ENCODE measurements at places on chromosomes 3 and 15. TPM values are rescaled to one million over a fixed set of nuclear protein-coding genes. Genes with fewer than 3 reads are reported as not detected.

Gene DPH3
- 5.5 TPM for total RNA-seq

Gene NOP10
- 212 TPM for total RNA-seq

Gene STAB1
- total RNA-seq = 363 TPM

Gene A4GNT
- total RNA-seq = not detected

Gene SPTBN5
- total RNA-seq = 1.5 TPM

DNA sequence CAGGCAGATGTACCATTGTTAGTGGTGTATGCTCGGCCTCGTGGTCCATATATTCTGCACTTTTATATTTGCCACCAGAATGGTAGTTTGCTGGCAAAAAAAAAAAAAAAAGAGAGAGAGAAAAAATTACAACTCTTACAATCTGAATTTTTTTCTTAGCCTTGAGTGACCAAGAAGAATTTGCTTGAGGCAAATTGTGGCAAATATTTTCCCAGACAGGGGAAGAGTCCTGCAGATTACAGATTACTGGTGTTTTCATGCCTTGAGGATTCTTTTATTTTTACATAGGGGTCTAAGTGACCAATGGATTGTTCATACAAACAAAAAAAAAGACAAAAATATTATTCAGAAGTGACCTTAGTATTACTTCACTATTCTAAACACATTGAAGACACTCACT, 283.3 kb downstream of the BBX start:
- H3K27ac ChIP-seq = no peak overlapping the region
- DNase-seq = no peak
- H3K36me3 ChIP-seq = peaks cover 34% of the 10 kb centered on the region
- no peaks in the 10 kb centered on the region for H3K27me3 ChIP-seq
- H3K4me3 ChIP-seq = no peak overlapping the region

DNA sequence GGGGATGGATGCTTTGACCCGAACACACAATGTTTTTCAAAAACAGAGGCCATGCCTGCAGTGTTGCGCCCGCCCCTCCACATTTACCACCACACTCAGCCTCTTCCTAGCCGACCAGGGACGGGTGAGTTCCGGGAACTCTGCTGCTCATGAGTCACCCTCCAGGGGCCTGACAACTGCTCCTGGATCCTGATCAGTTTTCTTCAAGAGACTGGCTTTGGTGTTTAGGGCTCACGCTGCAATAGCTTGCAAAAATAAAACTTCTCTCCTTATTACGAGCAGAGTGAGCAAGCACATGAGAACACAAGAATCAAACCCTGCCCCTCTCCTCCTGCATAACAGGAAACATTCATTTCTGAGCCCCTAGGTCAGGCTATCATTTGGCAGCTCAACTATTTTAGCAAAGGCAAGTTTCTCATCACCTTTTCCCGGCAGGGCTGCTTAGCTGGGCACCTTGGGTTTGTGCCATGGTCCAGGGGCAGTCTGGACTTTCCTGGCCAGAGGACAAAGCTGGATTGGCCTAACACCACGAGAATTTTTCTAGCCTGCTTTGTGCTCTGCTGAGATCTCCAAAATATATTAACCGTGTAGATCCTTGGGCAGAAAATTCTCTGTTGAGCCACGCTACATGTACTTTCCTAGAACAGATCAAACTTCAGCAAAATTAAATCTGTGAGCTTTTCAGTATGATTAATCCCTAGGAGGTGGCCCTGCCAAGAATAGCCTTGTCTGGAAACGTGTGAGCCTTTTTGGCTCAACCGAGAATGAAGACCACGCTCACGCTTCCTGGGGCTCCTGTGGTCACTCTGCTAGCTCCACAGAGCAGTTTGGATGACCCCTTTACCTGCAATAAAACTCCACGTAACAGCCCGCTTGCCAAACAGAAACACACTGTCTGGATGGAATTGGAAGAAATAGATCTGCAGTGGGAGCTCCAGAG, 52.7 kb upstream of the SPATA12 start:
- no peaks in the 10 kb centered on the region for H3K27me3 ChIP-seq
- H3K27ac ChIP-seq = peak overlapping the region; percentile 87
- H3K4me1 ChIP-seq = peaks cover 12% of the 10 kb centered on the region

GRCh38 chr3:66406163-66406562, 94.7 kb downstream of the LRIG1 start:
- peaks cover 30% of the 10 kb centered on the region for H3K36me3 ChIP-seq
- H3K27me3 ChIP-seq = no peaks in the 10 kb centered on the region
- DNase-seq = no peak
- H3K27ac ChIP-seq = peak overlapping the region; percentile 93

DNA sequence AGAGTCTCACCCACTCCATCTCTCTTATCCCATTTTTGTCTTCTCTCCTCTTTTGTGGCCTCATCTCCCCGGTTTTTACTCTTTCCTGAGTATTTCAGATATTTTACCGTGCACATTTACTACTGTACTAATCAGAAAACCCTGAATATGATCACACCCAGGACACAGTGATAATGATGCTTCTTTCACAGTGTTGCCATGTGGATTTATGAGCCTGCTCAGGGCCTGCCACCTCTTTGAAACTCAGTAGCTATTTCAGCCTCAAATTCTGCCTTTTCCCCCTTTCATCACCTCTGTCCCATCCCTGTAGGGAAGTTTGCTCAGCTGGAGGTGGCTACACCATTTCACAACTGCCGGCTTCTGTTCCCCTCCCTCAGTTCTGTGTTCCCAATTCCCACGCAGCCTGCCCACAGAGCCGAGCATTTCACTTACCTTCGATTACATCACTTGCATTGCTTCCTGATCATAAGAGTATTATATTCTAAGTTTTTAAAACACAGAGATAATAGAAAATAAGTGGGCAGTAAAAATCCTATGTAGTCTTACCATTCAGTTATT, 33.2 kb downstream of the ARNT2 start:
- no peaks in the 10 kb centered on the region for H3K27me3 ChIP-seq
- no peak for DNase-seq
- no peak overlapping the region for H3K27ac ChIP-seq
- H3K4me3 ChIP-seq = no peak overlapping the region
- no peaks in the 10 kb centered on the region for H3K36me3 ChIP-seq
- no peaks in the 10 kb centered on the region for H3K4me1 ChIP-seq

DNA sequence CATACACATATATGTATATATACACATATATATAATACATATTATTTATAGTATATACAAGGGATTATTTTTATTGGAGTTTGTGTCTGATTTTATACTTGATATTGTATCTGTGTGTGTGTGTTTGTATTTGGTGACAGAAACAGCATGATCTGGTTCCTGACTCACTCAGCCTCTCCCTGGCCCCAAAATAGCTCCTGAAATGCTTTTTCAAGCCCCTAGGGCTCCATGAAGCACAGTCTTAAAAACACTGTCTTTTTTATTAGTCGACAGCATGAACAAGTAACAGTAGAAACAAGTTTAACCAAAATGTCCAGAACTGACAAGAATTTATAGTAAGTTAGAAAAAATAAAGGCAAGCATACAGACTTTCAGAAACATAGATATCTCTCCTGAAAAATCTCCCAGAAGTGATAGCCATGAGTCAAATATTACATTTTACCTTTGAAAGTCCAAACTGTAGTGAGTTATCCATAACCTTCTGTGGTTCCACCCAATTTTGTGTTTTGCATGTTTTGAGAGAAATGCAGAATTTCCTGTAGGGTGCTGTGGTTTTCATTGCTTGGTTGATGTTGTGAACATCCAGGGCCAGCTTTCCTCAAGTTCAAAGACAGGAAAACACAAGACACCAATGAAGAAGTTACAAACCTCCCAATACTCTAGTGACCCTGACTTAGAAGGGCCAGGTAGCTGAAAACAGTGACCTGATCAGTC, 98.5 kb upstream of the CCDC80 start:
- DNase-seq = no peak
- no peaks in the 10 kb centered on the region for H3K27me3 ChIP-seq
- no peak overlapping the region for H3K27ac ChIP-seq
- no peaks in the 10 kb centered on the region for H3K4me1 ChIP-seq

DNA sequence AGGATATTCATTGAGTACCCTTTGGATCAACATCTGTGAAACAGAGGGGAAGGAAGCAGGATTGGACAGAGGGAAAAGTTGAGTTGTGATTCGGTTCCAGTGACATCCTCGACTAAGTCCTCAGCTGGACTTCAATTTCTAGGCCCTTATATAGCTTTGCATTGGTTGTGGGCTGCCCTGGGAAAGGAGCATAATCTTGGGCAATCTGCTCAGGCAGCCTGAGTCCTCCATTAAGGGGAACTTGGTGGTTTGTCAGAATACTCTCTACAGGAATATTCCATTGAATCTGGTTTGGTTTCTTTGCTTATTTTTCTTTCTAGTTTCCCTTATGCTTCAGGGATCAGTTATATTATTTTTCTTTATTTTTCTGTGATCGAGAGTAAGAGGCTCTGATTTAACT, 94.1 kb downstream of the TCF12 start:
- H3K36me3 ChIP-seq = no peaks in the 10 kb centered on the region
- H3K4me3 ChIP-seq = no peak overlapping the region
- H3K27me3 ChIP-seq = no peaks in the 10 kb centered on the region
- no peaks in the 10 kb centered on the region for H3K4me1 ChIP-seq
- DNase-seq = no peak
- H3K27ac ChIP-seq = no peak overlapping the region

GRCh38 chr3:56954125-56954524, 106.3 kb upstream of the SPATA12 start:
- H3K36me3 ChIP-seq = no peaks in the 10 kb centered on the region
- no peaks in the 10 kb centered on the region for H3K27me3 ChIP-seq
- no peak overlapping the region for H3K27ac ChIP-seq
- no peak overlapping the region for H3K4me3 ChIP-seq

GRCh38 chr3:76429581-76430177, 610.2 kb upstream of the ROBO2 start:
- no peaks in the 10 kb centered on the region for H3K36me3 ChIP-seq
- H3K27ac ChIP-seq = no peak overlapping the region
- no peak overlapping the region for H3K4me3 ChIP-seq
- DNase-seq = no peak
- no peaks in the 10 kb centered on the region for H3K27me3 ChIP-seq

GRCh38 chr15:80778964-80779657, at the start of gene CEMIP:
Gene CEMIP (plus strand): TSS chr15:80779370. CDS start chr15:80873880, 94,510 bp downstream.
- H3K4me1 ChIP-seq = peaks cover 21% of the 10 kb centered on the region
- no peak within 1 kb of the TSS for H3K27ac ChIP-seq
- no peaks in the 10 kb centered on the region for H3K36me3 ChIP-seq
- H3K27me3 ChIP-seq = no peaks in the 10 kb centered on the region
- peak; percentile 74 for DNase-seq

DNA sequence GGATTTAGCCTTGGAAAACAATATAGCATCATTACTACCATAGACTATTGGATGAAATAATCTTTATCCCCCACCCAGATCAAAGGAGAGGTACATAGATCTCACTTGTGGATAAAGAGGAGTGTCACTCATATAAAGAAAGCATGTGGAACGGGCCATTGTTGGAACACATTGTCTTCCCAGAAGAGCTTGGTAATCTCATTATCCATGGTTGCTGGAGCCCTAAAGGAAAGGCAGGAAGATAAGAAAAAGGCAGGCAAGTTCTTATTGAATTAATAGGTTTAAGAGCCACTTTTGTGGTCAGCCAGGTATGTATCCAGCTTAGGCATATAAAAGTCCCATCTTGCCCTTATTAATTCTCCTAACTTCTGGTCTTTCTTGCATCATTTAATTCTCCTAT, 659.1 kb downstream of the GRM7 start:
- DNase-seq = no peak
- no peak overlapping the region for H3K4me3 ChIP-seq

DNA sequence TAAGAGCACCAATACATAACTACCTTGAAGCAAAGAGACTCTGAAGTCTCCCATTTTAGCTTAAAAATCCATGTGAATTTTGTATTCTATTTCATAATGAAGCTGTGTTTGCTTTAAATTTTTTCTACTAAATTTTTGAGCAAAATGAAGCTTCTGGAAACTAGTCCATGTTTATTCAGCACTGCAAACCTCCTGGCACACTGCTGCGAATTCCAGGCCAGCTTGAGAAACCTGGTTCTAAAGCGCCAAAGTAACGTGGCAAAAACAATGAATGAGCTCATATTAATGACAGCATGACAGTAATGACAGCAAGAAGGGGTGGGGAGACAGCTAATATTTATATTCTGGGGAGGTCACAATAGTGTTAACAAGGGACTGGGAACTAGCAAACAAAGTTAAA, 25.7 kb downstream of the CEP152 start:
- no peak overlapping the region for H3K4me3 ChIP-seq
- DNase-seq = no peak
- no peaks in the 10 kb centered on the region for H3K27me3 ChIP-seq
- H3K4me1 ChIP-seq = peaks cover 5% of the 10 kb centered on the region
- H3K36me3 ChIP-seq = no peaks in the 10 kb centered on the region

- H3K27me3 ChIP-seq = no peaks in the 10 kb centered on the region
- H3K4me1 ChIP-seq = no peaks in the 10 kb centered on the region
- H3K4me3 ChIP-seq = no peak overlapping the region
- no peak overlapping the region for H3K27ac ChIP-seq
These were observed 83.5 kb downstream of the IL20RB start for GRCh38 chr3:137041251-137041650.

- H3K27ac ChIP-seq = no peak overlapping the region
- no peaks in the 10 kb centered on the region for H3K27me3 ChIP-seq
- H3K36me3 ChIP-seq = no peaks in the 10 kb centered on the region
These were observed 160.4 kb downstream of the UACA start for GRCh38 chr15:70602834-70603560.

DNA sequence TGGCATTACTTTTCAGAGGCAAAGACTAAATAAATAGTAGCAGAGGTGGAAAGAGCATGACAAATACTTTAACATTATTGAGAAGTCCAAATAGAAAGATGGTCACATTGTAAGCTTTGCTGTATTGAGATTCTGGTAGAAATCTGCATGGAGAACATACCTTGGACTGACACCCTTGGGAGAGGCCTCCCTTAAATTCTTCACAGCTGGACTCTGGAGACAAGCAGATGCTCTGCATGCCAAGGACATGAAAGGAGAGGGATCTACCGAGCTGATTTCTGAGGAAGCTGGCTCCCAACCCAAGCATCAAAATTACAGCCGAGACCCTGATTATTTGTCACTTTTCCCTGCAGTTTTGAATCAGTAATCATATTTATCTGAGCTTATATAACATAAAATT, 212.5 kb upstream of the COL8A1 start:
- H3K4me3 ChIP-seq = no peak overlapping the region
- no peak overlapping the region for H3K27ac ChIP-seq
- no peaks in the 10 kb centered on the region for H3K36me3 ChIP-seq
- no peaks in the 10 kb centered on the region for H3K4me1 ChIP-seq

- peak overlapping the region; percentile 86 for H3K27ac ChIP-seq
- peaks cover 9% of the 10 kb centered on the region for H3K4me1 ChIP-seq
- H3K36me3 ChIP-seq = no peaks in the 10 kb centered on the region
- H3K4me3 ChIP-seq = peak overlapping the region; percentile 26
These were observed 57.4 kb downstream of the HRH1 start for GRCh38 chr3:11211531-11212298.

GRCh38 chr15:57510647-57511046, 81.1 kb upstream of the MYZAP start:
- no peak overlapping the region for H3K27ac ChIP-seq
- H3K4me3 ChIP-seq = no peak overlapping the region
- DNase-seq = no peak

GRCh38 chr3:20524328-20524727, 338.3 kb upstream of the SGO1 start:
- H3K4me1 ChIP-seq = no peaks in the 10 kb centered on the region
- DNase-seq = no peak
- no peaks in the 10 kb centered on the region for H3K36me3 ChIP-seq
- H3K4me3 ChIP-seq = no peak overlapping the region
